Airway epithelial cell (primary cell): ENCODE measurements at places on chromosomes 2 and 18. TPM values are rescaled to one million over a fixed set of nuclear protein-coding genes. Genes with fewer than 3 reads are reported as not detected.

The REG1B gene
- total RNA-seq, result not detected in 2 replicates

The C2orf15 gene
- 1.5 and 1.6 TPM in 2 replicates for total RNA-seq

The SERPINB10 gene
- 0.23 and 0.28 TPM in 2 replicates for total RNA-seq

The MTX2 gene
- 47.7 and 49.8 TPM in 2 replicates for total RNA-seq

The CRYGD gene
- not detected in 2 replicates for total RNA-seq

The FARP2 gene
- 44.4 and 50.9 TPM in 2 replicates for total RNA-seq

The CCDC68 gene
- total RNA-seq, result 0.79 and 2.7 TPM in 2 replicates

The TRPM8 gene
- not detected in 2 replicates for total RNA-seq

The CEP192 gene
- total RNA-seq, result 13.5 and 16.1 TPM in 2 replicates

The INPP5D gene
- 24.9 and 33.6 TPM in 2 replicates for total RNA-seq

The NT5DC4 gene
- total RNA-seq, result not detected in 2 replicates

The RAB12 gene
- 44.9 and 45.0 TPM in 2 replicates for total RNA-seq

The CDK15 gene
- total RNA-seq, result 0.46 TPM in 1 of 2 replicates, not detected in the other

The ILKAP gene
- total RNA-seq, result 19.3 and 19.6 TPM in 2 replicates

The COMMD1 gene
- 40.9 and 43.1 TPM in 2 replicates for total RNA-seq

The C1QL2 gene
- total RNA-seq, result not detected in 2 replicates

The TMEM150A gene
- 9.9 and 14.6 TPM in 2 replicates for total RNA-seq

The ABCG5 gene
- not detected in 2 replicates for total RNA-seq

The IL36G gene
- 15.7 and 18.5 TPM in 2 replicates for total RNA-seq

The ZSCAN30 gene
- total RNA-seq, result 6.5 and 10.4 TPM in 2 replicates

The EML6 gene
- 0.42 and 1.8 TPM in 2 replicates for total RNA-seq

The ESPNL gene
- 0.28 TPM in 1 of 2 replicates, not detected in the other for total RNA-seq

The TRABD2A gene
- 0.28 and 1.7 TPM in 2 replicates for total RNA-seq

The ACTG2 gene
- total RNA-seq, result 2.3 and 4.5 TPM in 2 replicates

The LINC00305 gene
- total RNA-seq, result not detected in 2 replicates
